ENCODE measurements at places on chromosomes 16 and 17. TPM values are rescaled to one million over a fixed set of nuclear protein-coding genes. Genes with fewer than 3 reads are reported as not detected.

DNA sequence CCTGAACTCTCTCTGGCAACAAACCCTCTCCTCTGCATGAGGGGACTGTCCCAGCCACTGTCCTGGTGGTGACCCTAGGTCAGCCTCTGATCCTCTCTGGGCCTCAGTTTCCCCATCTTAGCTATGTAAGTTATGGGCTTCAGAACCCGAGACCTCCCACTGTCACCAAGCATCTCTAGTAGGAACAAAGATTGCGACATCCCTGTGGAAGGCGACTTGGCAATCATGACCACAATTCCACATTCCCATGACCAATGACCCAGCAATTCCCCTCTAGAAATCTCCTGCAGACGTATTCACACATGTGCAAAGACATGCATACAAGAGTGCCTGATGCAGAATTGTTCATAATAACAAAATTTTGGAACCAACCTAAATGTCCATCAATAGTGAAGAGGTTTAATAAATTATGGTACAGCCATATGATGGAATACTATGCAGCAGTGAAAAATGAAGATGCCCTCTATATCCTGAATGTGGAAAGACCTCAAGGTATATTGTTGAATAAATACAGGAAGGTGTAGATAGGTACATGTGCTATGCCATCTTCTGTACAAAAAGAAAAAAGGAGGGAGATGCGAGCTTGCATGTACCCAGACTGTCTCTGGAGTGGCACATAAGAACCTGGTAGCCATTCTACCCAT, 21.2 kb downstream of the CNGB1 start:
- no peaks in the 10 kb centered on the region for H3K27me3 ChIP-seq
- no peaks in the 10 kb centered on the region for H3K4me1 ChIP-seq
- no peak overlapping the region for H3K4me3 ChIP-seq
- no peaks in the 10 kb centered on the region for H3K36me3 ChIP-seq
- DNase-seq: no peak

DNA sequence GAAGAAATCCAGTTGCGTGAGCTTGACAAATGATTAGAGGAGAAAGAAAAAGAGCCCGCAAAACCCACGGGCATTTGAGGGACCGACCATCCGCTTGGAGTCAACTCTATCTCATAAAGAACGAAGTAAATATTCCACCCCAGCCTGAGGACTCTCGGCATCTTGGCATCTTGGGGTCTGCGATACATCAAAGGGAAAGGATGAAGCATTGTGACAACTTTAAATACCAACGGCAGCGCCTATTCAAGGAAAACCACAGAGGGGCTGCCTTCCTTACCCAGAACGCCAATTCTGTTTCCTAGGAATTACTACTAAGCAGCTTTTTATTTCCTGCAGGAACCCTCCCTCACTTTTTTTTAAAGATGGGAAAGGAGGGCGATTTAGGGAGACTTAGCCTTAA, 152.2 kb downstream of the FOXL1 start:
- H3K4me1 ChIP-seq: no peaks in the 10 kb centered on the region
- H3K27ac ChIP-seq: no peak overlapping the region
- H3K27me3 ChIP-seq: peaks cover 2% of the 10 kb centered on the region
- H3K36me3 ChIP-seq: no peaks in the 10 kb centered on the region

DNA sequence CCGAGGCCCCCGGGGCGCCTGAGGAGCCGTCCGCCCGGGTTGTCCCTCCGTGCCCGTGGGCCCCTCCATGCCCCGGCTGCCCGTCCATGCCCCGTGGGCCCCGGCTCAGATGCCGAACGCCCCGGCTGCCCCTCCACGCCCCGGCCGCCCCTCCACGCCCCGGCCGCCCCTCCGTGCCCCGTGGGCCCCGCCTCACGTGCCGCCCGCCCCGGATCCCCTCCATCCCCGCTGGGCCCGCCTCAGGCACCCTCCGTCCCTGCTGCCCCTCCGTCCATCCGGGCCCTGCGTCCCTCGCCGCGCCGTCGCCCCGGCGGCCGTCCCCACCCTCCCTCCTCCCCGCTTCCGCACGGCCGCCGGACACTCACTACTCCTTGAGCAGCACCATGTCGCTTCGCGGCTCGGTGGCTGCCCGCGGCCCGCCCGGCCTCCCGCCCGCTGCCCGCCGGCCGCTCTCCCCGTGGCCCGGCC, 382 bp downstream of the PITPNA start:
- H3K4me1 ChIP-seq: peaks cover 21% of the 10 kb centered on the region
- H3K27me3 ChIP-seq: no peaks in the 10 kb centered on the region
- no peak overlapping the region for H3K4me3 ChIP-seq
- H3K36me3 ChIP-seq: no peaks in the 10 kb centered on the region
- H3K27ac ChIP-seq: peak overlapping the region; percentile 63
- DNase-seq: no peak

PTRH2 gene
- 21.6 TPM for polyA plus RNA-seq
